ENCODE measurements at places on chromosomes 5 and 9.

DNA sequence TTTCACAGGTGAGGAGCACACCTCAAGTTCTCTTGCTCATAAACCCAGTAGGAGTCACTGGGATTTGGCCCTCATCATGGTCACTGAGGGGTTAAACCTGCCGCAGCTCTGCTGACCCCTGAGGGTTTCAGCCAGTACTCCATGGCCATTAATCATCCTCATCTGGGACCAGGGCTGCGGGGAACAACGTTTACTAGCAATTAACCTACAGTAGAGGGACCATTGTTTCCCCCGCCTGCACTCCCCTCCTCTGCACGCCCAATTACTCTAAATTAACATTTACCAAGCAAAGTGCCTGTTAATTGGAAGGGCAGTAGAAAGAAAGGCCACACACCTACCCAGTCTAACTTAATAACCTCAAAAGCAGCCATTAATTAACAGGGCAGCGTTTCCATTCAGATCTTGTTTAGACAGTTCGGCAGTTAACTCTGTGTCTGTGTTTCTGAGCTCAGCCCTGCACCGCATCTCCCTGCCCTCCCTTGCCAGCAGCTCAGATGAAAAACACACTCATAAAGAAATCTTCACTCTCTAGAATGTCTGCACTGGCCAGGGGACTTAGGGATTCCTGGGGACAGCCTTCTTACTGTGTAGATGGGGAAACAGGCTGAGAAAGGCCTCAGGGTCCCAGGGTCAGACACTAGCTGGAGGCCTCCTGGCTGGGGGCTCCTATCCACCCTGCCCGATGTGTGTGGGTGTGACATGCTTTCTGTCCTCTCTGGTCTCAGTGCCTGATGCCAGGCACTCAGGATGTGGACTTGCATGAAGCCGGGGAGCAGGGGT lies 51.6 kb downstream of the ALG2 start:
- no peak for DNase-seq

- DNase-seq, result no peak
Observed at GRCh38 chr5:67495072-67495471, 298.5 kb upstream of the CD180 start.

DNA sequence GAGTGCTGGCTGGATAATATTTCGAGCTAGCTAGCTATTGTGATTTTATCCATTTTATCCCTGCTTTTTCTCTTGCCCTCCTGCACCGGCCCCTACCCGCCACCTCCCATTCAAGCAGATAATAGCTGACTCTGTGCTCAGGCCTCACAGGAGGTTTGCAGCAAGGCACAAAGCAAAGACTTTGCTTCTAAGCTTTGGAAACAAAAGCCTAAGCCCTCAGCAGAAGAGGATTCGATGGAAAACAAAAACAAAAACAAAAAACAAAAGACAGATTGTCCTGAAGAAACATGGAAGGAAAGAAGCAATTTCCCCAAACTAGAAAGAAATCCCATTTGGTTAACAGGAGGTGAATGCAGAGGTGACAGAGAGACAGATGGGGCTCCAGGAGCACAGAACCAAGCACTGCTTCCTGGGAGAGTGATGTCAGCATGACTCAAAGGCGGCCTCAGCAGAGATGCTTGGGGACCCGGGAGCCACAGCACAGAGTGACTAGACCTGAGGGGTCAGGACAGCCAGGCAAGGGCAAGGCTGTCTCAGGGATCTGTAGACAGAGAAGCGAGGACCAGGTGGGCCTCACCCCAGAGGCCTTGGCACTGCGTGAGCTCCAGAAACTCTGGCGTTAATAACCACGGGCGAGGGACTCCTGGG lies 28.4 kb downstream of the MTX3 start:
- DNase-seq, result no peak

GRCh38 chr5:85049020-85049419 lies 664.3 kb upstream of the EDIL3 start:
- DNase-seq, result no peak

DNA sequence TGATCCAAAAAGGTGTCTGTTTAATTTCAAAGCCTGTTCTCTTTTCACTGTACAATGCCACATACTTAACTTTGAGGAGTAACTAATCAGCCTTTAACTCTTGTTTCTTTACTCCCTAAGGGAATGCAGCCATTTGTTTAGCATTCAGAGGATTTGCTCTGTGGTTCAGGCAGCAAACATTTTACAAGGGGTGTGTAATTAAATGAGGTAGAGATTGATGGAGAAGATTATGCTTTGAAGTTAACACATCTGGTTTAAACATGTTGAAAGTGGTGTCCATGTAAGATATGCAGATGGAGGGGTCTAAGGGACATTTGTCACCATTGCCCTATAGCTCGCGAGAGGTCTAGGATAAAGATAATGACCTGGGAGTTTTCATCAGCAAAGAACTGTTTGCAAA lies 41.9 kb downstream of the TMEM215 start:
- DNase-seq, result no peak

DNA sequence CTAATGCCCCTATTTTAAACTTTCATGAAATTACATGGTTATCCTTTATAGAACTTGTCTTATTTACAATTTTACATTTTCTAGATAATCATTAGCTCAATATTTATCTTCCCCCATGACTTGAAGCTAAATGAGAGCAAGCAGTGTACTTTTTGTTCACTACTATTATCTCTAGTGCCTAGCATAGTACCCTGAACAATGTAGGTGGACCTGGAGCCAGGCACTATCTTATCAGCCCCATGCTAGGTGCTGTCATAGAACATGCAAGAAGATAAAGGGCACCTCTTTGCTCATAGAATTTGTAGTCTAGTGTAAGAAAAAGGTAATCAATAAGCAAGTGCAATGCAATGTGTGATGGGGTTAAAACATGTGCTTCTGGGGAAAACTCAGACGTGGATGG lies 399.9 kb downstream of the ELAVL2 start:
- no peak for DNase-seq

- no peak for DNase-seq
Observed at GRCh38 chr9:76602199-76602598, 143.2 kb downstream of the GCNT1 start.

- no peak for DNase-seq
Observed at GRCh38 chr9:125994066-125994943, 247.1 kb downstream of the PBX3 start.

DNA sequence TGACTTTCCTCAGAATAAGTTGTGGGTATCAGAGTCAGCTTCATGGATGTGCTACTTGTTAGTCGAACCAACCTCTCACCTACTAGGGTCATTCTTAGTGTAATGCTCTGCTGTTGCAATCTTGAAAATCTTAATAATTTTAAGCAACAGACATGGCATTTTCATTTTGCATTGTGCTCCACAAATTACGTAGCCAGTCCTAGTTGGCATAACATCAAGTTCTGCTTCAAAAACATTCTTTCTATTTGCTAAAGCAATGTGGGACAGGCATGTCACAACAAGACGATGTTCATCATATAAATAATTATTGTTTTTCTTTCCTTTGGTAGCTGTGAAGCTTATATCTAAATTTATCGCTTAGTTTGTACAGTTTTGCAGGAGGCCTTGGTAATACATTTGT lies 39.3 kb upstream of the CDH12 start:
- no peak for DNase-seq

DNA sequence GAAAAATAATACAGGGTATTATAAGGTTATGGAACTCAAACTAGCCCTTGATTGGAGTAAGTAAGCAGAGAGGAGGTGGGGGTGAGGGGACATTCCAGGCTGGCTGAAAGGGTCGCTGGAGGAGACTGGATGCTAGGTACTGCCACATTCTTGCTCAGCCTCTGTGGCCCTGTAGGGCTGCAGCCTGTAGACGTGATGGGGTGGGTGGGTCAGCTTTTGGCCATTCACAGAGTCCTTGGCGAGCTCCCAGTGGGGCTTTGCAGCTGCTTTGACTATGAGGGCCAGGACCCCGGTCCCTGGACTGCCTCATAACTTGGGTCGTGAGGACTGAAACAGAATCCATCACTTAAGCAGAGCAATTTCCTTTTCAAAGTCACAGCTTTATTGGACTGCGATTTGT lies 4.2 kb upstream of the GDNF start:
- DNase-seq, result no peak

DNA sequence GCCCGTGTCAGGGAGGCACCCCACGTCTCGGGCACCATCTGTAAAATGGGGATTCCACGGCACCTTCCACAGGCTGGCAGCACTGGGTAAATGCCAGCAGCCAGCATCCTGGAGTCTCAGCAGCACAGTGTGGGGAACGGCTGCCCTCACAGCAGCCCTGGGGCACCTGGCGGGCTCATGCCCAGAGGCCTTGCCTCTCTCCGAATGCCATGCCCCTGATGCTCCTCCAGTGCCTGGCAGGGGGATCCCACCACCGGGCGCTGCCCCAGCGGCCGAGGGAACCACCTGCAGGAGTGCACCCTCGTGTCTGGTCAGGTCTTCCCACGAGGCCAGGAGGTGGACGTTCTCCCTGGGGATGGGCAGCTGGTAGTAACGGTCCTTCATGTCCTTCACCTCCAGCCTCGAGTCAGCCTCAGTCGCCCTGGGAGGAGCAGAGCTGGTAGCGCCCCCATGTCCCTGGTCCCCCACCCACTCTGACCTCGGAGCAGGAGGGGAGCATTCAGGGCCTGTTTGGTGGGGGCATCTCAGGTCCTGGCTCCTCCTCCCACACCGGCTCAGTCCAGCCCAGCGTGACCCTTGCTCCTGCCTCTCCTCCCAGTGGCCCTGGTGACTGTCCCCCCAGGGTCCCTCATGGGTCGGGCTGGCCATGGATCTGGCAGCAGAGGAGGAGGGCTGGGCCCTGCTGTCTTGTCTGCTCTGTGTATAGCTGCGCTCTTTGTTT lies 49.9 kb upstream of the NRARP start:
- DNase-seq, result no peak

DNA sequence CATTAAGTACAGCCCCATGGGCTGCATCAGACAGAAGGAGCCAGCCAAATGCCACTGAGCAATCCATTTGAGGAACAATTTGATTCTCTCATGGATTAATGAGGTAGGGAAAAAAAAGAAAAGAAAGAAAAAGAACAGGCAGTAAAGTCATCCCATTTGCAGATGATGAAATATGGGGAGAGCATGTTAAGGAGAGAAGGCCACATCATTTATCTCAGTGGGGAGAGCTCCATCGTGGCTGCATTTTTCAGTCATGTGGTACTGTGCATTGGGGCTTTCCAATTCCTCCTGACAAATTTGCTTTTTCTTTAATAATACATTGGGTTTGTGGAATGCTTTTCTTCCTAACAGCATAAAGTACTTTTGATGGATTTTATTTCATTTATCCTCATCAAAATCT lies 375.2 kb upstream of the TLE4 start:
- DNase-seq, result no peak

- no peak for DNase-seq
Observed at GRCh38 chr5:142826093-142826492, 55.9 kb downstream of the ARHGAP26 start.

GRCh38 chr5:158268286-158268685 lies 409.3 kb upstream of the CLINT1 start:
- no peak for DNase-seq

- DNase-seq, result no peak
Observed at GRCh38 chr5:42715785-42716184, 40.8 kb upstream of the CCDC152 start.

GRCh38 chr5:42483472-42484154 lies 60.4 kb downstream of the GHR start:
- DNase-seq, result no peak

DNA sequence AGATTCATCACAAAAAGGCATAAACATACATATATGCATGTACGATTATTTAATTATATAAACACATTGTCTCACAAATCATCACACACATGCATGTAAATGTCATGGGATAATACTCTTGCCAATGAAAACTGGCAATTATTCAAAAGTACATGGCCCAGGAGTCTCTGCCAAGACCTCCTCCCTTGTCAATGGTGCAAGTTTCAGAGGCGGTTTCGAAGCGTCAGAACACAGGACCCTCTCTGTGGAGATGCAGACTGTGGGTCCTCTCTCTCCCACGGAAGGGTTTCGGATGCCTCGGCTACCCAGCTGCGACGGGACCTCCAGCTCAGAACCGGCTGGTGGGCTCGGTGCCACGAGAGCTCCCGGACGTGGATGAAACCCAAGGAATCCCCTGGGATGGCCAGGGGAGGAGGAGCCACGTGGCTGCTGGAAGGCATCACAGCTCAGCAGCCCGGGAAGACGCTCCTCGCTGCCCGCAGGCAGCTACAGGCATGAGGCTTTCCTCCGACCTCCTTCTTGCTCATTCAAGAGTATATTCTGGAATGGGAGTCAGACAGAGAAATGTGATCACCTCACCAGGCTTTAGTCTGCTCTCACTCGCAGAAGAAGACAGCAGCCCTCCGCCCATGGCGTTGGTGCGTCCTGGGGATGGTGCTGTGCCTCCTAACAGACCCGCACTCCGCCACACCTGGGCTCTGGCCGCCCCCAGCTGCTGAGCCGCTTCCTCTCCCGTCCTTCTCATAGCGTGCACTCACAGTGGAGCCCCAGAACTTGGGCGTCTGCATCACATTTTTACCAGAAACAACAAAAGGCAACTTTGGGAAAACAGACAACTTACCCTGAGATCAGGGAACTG lies 308.8 kb downstream of the IRX2 start:
- DNase-seq, result no peak

DNA sequence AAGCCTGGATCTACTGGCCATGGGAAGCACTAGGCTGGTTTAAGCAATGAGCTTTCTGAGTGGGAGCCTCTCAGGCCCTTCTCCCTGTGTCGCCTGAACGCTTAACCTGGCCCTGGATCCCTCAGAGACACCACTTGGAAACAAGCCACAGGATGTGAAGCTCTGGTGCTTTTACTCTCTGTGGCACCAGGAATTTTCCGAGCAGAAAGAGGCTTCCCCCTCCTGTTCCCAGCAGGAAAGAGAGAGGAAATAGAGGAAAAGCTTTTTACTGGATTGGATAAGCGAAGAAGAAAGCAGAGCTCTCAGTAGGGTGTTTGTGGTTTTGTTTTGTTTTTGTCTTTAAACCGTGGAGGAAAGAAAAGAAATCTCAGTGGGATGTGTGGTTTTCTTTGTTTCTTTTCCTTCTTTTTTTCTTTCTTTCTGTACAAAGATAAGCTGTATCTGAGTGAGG lies 34.5 kb downstream of the COL15A1 start:
- no peak for DNase-seq

DNA sequence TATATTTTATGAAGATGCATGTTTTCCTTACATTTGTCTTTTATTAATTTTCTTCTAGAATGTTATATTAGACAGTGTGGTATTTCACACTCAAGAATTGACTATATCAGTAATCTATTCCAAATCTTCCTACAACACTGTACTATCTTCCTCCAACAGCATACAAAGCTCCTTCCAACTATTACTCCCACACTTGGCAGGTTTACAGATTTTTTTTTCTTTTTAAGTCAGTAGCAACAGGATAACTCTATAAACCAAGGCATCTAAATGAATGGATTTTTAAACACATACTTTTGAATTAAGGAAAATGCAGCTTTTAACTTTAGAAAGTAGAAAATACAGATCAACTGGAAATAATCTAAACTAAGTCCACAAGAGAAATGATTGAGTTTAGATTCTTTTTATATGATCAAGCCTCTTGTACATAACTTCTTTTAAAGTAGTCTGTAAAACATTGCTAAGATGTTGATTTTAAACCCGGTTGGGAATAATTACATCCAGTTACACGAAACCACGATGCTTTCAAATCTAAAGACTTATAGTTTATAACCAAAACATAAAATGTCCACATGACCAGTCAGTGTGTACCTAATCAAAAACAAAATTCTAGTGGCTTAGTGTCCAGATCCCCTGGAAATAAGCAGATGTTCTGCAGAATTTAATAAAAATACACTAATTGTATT lies 281.6 kb downstream of the ADAMTS6 start:
- DNase-seq, result no peak

Measured in stimulated activated CD8-positive, alpha-beta memory T cell treated with anti-CD3 and anti-CD28 coated beads, Interleukin-2, amount 100 ng/mL, for 1 hour (primary cell).